GM23338 (cell line): ENCODE measurements at places on chromosomes 12 and 14. TPM values are rescaled to one million over a fixed set of nuclear protein-coding genes. Genes with fewer than 3 reads are reported as not detected.
A peak's percentile ranks its signal among the peaks of the same experiment; 100 is the strongest.

GRCh38 chr12:25386831-25387731 lies 136.4 kb upstream of the KRAS start:
- peak; percentile 93 for DNase-seq

GRCh38 chr12:130825771-130826150 lies 13.3 kb downstream of the STX2 start:
- no peak for DNase-seq

DNA sequence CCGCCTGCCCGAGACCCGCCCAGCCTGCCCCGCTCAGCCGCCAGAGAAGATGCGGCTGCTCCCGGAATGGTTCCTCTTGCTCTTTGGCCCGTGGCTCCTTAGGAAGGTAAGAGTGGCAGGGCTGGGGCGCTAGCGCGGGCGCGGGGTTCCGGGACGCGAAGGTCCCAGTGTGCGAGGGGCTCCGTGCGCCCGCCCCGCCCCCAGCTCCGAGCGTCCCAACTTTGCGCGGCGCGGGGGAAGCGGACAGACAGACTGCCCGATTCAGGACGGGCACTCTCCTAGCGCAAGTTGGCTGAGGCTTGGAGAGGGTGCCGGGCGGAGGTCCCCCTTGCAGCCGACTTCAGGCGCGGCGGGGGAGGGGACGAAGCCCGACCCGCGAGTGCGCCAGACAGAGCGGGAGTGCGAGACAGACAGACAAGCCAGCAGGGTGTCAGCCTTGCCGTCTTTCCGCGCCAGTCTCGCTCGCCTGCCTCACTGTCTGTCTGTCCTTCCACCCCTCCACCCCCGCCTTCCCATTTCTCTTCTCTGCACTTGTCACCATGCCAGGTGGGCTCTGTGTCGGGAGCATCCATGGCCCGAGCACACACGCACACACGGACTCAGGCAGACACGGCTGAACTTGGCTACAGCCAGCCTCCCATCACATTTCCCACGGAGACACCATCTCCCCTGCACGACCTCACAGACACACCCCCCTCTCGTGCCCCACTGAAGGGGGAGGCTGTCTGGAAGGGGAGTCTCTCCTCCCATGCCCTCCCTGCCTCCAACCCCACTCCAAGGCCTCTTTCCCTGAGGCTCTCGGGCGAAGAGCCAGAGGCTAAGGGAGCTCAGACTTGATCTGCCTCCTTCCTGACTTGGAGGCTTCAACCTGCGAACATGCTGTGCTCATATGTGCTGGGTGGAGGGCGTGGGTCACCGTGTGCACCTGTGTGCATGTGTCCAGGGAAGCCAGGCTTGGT lies 606 bp downstream of the NXPH4 start:
- DNase-seq: peak; percentile 53

DNA sequence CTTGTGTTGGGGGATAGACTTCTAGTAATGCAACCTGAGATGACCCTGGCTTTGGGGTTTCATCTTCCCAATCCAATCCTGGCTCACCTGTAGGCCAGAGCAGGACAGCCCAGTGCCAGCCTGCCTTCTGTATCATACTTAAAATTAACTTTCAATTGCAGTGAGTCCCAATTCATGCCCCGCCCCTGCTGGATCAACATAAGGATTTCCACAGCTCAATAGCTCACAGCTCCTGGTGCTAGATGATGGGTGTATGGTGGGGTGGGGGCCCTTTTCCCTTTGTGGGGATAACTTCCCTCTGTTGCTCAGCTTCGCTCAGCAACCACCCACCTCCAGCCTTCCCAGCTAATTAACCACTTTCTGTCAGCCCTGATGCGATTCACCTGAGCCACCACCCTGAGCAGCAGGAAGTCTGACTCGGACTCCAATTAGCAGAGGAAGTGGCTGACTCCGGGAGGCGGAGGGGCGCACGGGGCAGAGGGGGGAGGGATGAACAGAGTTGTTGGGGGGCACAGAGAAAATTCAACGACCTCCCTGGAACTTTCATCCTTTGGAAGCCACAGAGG lies 24.3 kb upstream of the CHGA start:
- no peak for DNase-seq

- peak; percentile 94 for DNase-seq
Observed at GRCh38 chr12:76763746-76764675, at the start of gene ZDHHC17. Gene ZDHHC17 (plus strand): TSS chr12:76764115. CDS start chr12:76764237, 122 bp downstream.

DNA sequence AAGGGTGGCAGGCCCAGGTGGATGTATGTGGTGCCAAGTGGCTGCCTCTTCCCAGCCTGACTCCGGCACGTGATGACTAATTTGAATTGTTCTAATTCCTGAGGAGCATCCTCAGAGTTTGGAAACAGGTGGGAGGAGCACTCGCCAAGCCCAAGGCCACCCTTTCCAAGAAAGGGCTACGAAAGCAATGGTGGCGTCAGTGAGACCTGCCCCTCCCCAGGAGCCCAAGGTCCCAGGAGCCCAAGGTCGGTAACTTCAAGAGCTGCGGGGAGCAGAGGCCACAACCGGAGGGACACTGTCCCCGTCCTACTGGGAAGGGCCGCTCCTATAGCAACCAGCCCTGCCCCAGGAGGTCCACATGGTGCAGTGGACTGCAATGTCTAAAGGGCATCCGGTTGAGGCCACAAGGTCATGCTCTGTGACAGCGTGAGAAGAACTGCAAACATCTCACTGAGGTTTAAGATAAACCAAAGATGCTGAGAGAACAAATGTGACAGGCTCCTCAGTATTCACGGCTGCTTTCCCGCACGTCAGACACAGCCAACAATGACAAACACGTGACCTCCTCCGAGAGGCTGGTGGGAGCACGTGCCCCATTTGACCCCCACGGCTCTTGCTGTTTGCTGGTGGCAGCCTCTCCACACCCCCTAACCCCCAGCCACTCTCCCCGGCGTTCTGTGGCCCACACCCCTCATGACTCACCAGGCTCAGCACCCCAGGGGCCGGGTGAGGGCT lies 79.6 kb downstream of the ITPK1 start:
- no peak for DNase-seq

DNA sequence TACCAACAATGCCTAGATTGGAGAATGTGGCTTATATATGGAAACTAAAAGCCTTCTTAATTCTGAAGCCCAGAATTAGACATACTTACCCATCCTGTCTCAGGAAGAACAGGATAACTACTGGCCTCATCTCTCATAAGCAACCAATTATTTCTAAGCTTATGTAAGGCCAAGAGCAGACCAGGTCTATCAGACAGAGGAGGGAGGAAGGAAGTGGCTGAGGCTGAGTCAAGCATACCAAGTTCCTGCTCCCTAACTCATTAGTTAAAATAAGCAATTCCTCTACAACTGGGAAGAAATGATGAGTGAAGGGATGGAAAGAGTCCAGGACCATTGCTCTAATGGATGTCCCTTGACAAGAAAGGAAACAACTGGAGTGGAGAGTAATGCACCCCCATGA lies 27.0 kb upstream of the INSM2 start:
- DNase-seq: no peak

DNA sequence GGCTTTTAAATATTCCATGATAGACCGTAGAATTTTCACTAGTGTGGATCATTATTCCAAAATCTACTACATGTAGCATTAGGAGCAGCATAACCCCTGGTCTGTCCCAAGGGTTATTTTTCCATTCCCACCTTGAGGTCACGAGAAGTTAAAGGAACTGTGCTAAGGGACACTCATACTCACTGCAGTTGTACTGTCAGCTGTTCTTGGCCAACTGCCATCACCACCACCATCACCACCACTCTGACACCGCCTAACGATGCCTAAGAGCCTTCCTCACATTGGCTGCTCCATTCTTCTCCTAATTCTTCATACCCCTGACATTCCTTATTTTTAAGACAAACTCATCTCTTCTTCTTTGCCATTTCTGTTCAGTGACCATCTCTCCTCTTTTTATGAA lies 13.4 kb upstream of the PTGDR start:
- DNase-seq: no peak

- DNase-seq: no peak
Observed at GRCh38 chr12:131105736-131106348, 152.1 kb downstream of the ADGRD1 start.

- no peak for DNase-seq
Observed at GRCh38 chr12:49671031-49671765, 36.0 kb downstream of the FMNL3 start.

DNA sequence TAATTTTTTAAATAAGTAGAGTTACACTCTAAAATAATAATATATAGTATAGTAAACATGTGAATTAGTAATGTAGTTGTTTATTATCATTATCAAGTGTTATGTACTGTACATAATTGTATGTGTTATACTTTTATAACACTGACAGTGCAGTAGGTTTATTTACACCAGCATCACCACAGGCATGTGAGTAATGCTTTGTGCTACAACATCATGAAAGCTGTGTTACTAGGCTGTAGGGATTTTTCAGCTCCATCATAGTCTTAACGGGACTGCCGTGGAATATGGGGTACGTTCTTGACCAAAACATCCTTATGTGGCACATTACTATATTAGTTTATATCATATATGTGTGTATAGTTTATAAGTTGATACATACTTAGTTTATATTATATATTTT lies 8.6 kb downstream of the FNTB start:
- DNase-seq: no peak

- no peak for DNase-seq
Observed at GRCh38 chr14:97408937-97409815, 612.0 kb downstream of the VRK1 start.

GRCh38 chr12:43336962-43337555 lies 214.9 kb downstream of the ADAMTS20 start:
- peak; percentile 57 for DNase-seq

- no peak for DNase-seq
Observed at GRCh38 chr12:57841445-57841844, 5.1 kb downstream of the CTDSP2 start.

- no peak for DNase-seq
Observed at GRCh38 chr14:92529903-92530302, 16.3 kb downstream of the RIN3 start.

GRCh38 chr12:26126340-26127284 lies 1.8 kb upstream of the BHLHE41 start:
- peak; percentile 84 for DNase-seq

DNA sequence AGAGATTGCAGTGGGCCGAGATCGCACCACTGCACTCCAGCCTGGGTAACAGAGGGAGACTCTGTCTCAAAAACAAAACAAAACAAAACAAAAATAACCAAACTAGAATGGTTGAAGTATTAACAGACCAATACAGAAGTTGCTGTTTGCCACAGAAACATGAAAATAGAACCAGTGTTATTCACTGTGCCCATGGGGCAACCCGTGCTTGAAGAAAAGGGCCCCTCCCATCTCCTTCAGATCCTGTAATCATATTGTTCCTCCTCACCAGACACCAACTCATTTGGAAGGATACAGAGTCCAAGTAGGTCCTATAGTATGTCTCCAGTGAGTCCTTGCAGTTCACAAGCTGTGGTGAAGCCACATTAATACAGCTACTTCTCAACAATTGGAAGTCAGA lies 30.9 kb downstream of the SLC35F4 start:
- DNase-seq: no peak

DNA sequence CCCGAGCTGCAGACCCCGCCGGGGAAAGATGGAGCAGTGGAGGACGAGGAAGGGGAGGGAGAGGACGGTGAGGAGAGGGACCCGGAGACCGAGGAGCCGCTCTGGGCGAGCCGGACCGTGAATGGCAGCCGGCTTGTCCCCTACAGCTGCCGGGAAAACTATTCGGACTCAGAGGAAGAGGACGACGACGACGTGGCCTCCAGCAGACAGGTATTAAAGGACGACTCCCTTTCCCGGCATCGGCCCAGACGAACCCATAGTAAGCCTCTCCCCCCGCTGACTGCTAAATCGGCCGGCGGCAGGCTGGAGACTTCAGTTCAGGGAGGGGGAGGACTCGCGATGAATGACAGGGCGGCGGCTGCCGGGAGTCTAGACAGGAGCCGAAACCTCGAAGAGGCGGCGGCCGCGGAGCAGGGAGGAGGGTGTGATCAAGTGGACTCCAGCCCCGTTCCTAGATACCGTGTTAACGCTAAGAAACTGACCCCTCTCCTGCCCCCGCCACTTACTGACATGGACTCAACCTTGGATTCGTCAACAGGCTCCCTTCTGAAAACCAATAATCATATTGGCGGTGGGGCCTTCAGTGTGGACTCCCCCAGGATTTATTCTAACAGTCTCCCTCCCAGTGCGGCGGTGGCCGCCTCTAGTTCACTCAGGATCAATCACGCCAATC lies 962 bp downstream of the LEMD3 start:
- peak; percentile 76 for DNase-seq

DNA sequence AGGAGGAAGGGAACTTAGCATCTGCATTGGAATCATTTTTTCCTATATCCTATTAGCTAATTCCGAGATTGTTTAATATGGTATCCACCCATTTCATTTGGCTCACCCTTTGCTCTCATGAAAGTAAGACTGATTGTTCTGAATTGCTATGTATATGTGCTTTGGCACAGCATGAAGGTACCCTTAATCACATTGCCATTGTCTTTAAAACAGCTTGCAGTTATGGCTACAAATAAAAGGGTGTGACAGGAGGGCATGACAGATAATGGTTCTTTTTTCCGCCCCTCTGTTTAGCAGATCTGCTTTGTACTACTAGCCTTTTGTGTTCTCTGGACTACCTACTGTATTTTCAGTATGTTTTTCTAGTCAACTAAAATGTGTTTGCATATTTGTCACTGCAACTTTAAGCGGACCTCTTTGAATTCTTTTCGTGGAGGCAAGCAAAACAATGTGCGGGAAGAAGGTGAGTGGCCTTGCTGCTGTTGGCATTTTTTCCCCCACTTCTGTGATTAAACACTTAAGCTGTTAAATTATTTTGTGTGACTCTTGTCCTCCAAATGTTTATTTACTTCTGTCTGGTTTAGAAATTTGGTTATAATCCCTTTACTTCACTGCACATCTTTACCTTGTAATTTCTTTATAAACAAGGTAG lies 35.8 kb downstream of the FBXO34 start:
- peak; percentile 15 for DNase-seq

DNA sequence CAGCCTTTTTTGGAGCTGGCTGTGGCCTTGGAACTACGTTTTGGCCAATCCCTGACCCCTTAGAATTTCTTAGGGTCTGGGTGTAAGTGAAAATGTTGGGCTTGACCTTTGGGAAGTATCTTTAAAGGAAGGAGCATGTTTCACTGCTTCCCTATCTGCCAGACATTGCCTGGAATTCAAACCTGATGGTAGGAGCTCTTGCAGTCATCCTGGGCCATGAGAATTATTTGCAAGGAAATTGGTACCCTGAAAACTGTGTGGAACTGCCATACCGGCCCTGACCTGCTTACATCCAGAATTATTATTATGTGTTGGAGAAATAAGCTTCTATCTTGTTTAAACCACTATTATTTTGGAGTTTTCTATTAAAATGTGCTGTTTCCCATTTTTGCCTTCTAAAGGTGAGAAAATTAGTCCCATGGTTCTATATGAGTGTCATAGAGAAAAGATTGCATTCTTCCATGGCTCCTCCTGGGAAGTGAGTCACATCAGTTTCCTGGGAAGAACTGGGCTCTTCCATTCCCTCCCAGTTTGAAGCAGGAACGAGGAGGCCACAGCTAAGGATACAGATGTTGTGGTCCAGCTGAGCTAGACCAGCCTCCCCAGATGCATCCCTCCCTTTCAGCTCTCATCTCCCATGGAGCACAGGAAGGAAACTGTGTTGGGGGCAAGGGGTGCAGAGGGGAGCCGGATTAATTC lies 9.5 kb upstream of the PGF start:
- no peak for DNase-seq

- DNase-seq: no peak
Observed at GRCh38 chr14:42804141-42804540, 1197.5 kb downstream of the LRFN5 start.

GRCh38 chr14:85063747-85064146 lies 466.2 kb upstream of the FLRT2 start:
- DNase-seq: no peak

SMCO3 gene
- total RNA-seq: not detected in 2 replicates

CYP27B1 gene
- total RNA-seq: 2.7 and 6.8 TPM in 2 replicates

PRPF39 gene
- 23.9 and 56.9 TPM in 2 replicates for total RNA-seq

FRS2 gene
- total RNA-seq: 45.0 and 49.7 TPM in 2 replicates
